ENCODE measurements at places on chromosomes 3 and 15.

DNA sequence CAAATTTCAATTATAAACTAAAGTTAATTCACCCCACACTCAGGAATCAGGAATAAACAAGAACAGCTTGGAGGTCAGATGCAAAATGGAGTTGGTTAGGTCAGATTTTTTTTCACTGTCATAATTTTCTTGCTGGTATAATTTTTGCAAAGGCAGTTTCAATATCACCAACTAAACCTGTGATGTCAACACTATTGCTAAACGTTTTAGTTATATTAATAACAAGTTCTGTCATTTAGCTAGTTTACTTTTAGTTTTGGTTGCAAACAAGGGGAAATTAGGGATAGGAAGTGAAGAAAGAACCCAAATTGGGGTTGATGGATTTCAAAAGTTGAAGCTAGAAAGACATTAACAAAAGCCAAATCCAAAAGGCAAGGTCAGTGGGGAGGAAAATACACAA, 4.6 kb upstream of the CPB1 start:
- no peak for DNase-seq

DNA sequence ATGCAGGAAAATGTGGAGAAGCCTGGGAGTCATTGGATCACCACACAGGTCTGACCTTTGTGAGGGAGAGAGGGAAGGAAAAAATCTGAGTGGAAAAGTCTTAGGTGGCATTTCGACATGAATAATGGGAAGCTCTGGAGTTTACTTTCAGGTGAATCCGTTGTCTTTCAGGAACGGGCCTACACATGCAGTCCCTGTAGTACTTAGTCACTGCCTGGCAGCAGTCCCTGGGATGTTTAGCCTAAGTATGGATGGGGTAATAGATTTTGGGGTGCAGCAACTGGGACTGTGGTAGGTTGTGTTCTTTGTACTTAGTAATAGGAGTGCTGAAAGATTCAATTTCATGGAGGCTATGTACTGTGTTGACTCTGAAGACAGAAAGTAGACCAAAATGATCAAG, 227.5 kb upstream of the EPHA3 start:
- DNase-seq: no peak

DNA sequence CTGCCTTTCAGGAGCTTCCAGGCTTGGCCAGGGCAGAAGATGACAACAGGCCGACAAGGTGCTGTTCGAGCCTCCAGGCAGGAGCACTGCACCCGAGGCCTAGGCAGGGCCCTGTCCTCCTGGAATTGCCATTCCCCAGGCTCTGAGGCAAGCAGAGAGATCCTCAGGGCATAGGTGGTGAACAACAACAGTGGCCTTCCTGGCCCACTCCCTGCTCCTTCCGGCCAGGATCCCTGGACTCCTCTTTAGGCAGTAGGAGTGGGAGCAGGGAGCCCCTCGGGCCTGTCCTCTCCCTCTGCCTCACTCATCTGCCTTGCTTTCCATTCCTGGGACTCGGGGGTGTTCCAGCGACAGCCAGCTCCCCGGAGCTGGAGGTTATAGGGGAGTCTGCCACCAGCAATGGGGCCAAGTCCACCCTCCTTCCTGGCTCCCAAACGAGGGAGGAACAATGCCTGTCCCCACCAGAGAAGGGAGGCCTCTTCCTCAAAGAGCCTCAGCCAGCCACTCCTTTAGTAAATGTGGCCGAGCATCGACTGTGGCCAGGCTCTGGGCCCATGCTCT, 135.0 kb downstream of the NUP210 start:
- DNase-seq: no peak

DNA sequence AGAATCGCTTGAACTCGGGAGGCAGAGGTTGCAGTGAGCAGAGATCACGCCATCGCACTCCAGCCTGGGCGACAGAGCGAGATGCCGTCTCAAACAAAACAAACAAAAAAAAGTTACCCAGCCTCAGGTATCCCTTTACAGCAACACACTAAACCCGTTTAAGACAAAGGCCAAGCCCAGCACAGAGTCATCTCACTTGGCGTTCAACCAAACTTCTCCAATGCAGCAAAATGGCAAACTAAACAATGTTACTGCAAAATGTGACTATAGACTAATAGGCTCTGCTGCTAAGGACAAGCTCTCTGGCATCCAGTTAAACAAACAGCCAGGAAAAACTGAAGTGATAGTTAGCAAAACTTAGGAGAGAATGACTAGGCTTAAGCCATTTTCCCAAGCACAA, 6.4 kb upstream of the FAM219B start:
- DNase-seq: no peak

GRCh38 chr3:45654397-45654944, 34.7 kb upstream of the SACM1L start:
- no peak for DNase-seq

DNA sequence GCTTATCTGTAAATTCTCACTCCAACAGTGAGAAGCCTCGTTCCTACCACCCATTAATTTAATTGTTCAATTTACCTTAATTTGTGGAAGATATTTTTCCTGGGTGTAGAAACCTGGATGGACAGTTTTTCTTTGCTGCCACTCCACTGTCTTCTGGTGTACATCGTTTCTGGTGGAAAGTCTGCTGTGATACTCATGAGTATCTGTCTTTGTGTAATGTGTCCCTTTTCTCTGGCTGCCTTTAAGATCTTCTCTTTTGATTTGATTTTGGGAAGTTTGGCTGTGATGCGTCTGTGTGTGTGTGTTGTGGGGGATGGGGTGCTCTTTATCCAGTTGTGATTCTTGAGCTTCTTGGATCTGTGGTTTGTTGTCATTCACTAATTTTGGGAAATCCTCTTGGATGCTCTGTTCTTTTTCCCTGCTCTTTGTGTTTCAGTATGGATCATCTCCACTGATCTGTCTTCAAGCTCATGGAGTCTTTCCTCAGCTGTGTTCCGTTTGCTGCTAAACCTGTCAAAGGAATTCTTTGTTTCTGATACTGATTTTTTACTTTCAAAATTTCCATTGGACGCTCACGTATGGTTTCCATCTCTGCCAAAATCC, 42.2 kb upstream of the NR2C2 start:
- DNase-seq: no peak

DNA sequence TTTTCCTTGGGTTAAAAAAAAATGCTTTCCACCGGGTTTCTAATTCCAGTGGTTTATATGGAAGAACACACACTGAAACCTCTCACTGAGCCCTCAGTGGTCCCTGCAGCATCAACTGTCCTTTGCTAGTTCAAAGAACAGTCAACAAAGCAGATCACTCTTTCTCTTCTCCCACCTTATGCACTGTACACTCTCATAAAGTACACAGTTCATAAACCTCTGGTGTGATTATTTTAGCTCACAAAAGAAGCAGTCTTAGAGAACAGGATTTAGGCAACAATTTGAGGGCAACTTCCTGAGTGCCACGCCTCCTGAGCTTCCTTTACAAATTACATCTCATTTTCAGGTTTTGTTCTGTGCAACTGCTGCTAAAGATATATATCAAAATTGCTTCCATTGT, 728.4 kb upstream of the GOLIM4 start:
- DNase-seq: no peak

DNA sequence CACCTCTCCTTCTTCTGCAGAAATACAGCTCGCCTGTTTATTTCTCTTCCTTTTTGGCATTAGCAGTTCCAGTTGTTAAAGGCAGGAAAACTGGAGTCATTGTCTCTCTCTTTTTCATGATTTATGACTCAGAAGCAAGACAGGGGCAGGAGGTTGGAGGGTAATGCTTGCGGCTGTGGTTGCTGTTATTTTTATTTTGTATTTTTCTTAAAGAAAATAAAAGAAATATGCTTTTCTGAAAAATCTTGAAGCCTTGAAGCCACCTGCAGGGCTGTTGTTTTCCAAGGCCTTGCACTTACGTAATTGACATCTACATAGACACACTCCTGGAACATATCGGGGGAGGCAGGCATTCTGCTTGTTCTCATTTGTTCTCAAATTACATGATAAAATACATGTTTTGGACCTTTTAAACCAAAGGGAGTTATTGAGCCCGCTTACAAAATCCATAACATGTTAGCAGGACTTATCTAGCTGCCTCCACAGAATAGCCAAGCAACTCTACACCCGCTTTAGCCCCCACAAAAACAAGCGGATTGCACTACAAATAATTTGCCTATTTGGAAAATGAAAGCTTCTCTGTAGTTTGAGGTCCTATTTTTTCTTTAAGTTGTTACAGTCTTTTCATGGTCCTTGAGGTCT, 1004.6 kb upstream of the NR2F2 start:
- DNase-seq: no peak

DNA sequence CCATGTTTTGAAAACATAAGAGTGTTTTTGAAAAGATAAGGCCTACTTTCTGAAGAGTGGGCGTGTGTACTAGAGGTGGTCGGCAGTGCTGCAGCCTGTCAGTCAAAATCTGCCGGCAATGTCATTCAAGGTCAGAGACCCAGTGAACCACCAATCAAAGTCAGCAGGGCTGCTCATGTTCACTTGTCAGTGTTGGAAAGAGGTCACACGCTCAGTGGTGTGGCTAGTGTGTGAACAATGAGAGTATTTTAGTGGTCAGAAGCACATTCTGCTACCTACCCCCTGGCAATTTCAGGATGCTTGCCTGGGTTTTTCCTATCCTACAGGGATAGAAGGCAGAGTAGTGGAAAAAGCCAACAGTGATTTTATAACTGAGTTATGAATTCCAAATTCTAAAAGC, 278.5 kb upstream of the ONECUT1 start:
- no peak for DNase-seq

DNA sequence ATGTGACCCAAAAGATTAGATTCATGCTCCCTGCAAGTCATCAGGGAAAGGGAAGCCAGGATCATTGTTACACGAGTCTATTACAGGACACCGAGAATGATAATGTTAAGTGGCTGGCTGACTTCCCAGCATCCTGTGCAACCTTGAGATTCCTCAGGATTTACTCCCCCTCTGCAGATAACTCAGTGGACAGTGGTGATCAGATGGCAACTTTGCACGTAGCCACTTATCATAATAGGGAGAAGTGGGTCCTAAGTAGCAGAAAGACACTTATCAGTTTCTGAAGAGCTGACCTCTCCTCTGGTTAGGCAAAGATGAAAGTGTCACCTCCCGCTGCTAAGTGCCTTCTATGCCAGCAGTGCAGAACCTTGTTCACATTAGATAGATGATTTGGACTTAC, 6.7 kb upstream of the TMPRSS7 start:
- no peak for DNase-seq

DNA sequence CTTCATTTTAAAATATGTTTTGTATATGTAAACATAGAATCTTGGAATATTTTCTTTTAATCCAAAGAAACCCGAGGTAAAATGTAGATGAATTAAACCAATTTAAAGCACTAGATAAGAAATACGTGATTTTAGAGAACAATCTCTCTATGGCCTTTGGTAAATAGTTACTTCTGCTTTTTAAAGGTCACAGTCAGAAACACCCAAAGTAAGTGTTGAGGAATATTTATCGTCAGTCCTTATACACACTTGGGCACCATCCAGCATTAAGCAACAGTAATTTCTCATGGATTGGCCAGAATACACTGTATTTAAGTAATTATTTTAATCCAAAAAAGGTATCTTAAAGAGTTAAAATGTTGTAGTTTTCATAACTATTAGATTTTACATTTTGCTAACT, 713.2 kb downstream of the NLGN1 start:
- DNase-seq: no peak

- no peak for DNase-seq
Observed at GRCh38 chr15:59256482-59256881, 49.8 kb downstream of the LDHAL6B start.

DNA sequence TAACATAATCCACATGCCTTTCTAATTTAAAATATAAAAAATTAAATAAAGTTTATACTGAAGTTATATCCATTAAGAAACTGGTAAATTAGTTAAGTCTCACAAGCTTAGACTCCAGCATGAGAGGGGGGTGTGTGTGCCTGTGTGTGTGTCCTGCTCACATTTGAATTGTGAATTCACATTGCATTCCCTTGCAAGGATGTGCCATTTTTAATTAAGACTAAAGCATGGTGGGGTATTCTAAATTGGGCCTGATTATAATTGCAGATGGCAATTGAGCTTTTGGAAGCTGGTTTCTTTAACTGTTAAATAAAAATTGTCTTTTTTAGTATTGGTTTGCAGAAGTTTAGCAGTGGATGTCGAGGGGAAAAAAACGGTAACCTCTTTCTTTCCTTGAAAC, 56.9 kb downstream of the PTPRG start:
- DNase-seq: no peak

Data from SHP77 (cell line).